ENCODE measurements at places on chromosomes 6 and 20.

- DNase-seq = no peak
Observed at GRCh38 chr6:77231438-77232305, 231.6 kb downstream of the HTR1B start.

DNA sequence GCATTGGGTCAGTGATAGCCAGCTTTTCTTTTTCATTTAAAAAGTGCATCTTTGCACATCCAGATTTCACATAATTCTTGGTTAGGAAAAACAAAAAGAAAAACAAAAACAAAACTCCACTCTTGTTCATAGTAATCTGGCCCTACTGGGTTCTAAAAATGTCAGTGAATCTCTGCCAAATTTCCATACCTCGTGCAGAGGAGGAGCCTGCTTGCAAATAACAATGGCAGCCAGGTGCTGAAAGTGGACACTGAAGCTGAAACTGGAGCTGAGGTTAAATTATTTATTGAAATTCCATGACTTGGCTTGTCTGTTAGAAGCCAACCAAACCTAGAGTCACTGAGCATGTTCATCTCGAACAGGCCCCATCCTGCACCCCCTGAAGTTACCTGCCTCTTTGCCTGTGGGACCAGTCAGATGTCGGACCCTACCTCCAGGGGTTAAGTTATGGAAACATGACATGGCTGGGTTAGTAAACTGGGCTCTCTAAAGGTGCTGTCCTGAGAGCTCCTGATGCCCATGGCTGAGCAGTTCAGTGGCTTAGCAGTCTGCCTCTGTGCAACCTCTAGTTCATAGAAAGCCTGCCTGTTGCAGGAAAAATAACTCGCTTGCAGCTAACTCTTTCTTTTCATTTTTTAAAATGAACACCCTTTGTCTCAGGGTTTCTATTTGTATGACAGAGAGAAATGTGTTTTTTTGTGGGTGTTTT, 42.7 kb downstream of the CLIC5 start:
- no peak for DNase-seq

DNA sequence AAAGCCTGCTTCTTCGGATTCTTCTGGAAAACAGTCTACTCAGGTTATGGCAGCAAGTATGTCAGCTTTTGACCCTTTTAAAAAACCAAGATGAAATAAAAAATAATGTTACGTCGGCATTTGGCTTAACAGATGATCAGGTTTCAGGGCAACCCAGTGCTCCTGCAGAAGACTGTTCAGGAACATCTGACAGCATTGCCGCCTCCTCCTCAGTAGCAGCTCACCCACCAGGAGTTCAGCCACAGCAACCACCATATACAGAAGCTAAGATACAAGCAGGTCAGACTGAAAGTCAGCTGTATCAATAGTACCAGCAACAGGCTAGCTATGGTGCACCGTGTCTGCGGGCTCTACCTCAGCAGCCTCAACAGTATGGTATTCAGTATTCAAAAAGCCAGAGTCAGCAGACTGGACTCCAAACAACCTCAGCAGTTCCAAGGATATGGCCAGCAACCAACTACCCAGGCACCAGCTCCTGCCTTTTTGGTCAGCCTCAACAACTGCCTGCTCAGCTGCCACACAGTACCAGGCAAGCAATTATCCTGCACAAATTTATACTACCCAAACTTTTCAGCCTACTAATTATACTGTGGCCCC, 51.9 kb downstream of the BTBD9 start:
- no peak for DNase-seq

DNA sequence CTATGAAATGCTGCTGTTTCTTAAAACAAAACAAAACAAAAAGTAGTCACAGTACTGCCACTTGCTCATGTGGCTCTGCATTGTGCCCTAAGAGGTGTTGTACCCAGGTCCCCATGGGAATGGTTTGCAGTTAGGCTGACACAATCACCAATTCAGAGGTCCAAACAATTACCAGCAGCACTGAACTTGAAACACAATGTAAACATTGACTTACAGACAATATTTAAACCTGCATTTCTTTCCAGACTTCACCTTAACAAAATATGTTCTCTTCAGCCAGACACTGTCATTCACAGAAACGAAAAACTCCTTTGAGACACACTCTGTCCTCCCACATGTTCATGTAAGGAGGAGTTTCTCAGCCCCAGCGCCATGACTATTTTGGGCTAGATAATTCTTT, 206.8 kb upstream of the ARG1 start:
- DNase-seq = no peak

- DNase-seq = no peak
Observed at GRCh38 chr20:38764567-38765318, 16.5 kb downstream of the ACTR5 start.

GRCh38 chr6:41646026-41646795, 7.9 kb downstream of the MDFI start:
- no peak for DNase-seq

GRCh38 chr6:99270030-99270429, 79.4 kb downstream of the FAXC start:
- no peak for DNase-seq

DNA sequence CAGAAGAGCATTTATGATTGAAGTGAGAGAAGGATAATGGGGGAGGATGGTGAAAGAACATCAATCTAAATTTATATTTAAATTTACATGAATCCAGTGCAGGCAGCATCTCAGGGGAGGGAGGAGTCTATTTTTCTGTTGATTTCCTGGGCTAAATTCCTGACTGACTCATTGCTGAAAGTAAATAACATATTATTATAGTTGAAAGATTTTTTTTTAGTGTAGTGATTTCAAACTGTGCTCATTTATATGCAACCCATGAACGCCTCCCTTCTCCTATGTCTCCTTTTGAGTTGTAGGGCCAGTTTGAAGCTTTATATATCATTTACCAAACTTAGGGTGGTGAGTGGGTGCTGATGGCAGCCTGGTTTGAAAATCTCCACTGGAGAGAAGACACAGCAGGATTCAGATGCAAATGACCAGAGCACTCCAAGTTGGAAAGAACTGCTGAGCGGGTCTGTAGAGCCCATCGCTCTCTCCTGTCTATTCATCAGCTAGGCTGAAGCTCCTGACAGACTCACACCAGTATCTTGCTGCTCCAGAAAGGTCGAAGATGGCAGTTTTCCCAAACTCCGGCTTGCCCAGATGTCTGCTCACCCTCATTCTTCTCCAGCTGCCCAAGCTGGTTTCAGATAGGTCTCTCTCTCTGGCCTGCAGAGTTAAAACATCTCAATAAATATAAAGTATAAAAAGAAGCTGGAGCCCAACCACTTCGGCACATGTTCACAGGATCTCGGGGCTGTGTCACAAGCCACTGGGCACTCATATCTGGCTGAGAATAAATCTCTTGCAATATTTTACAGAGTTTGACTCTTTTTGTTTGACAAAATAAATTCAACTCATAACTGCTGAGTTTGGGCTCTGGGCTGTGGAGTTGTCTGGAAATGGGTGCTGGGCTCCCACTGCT, 18.3 kb downstream of the BTN2A1 start:
- no peak for DNase-seq

GRCh38 chr6:12602951-12603672, 113.5 kb upstream of the PHACTR1 start:
- DNase-seq = no peak

- DNase-seq = no peak
Observed at GRCh38 chr6:129773304-129773703, 63.3 kb upstream of the ARHGAP18 start.

DNA sequence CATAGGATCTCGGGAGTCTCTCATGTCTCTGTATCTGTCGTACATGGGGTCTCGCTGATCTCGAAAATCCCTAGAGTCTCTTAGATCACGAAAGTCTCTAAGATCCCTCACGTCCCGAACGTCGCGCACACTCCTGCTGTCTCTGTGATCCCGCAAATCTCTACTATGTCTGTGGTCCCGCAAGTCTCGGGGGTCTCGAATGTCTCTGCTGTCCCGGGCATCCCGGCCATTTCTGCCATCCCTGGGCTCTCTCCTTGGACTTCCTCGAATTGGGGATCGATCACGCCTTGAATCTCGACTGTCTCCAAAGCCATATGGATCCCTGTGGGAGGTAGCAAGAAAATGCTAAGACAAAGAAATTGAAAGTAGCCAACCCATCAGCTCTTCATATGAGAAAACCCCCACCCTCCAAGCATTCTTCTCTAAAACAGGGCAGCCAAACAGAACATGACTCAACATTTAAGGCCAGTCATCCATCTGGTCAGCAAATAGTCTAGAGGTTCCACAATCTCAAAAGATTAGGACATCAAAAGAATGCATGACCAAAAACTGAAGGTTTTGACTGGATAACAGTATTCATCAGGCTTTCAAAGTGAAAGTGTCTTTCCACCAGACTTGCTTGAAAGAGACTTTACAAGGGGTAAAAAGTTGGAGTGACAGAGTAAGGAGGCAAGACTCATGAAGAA, 19.4 kb downstream of the NCOA5 start:
- DNase-seq = no peak

- DNase-seq = no peak
Observed at GRCh38 chr20:9516234-9516871, 2.0 kb downstream of the LAMP5 start.

DNA sequence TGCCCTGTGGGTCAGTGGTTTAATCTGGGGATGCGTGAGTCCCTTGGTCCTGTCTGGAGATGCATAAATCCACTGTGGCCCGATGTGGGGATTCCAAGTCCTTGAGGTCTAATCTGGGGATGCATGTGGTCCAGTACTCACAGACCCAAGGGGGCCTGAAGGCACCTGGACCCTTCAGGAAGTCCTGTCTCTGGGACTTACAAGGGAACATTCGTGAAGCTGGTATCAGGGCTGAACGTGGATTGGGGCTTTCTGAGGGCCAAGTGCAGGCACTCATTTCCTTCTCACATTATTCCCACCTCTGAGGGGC, 25.2 kb upstream of the GTSF1L start:
- no peak for DNase-seq

All from memory B cell (primary cell).